Hippocampal formation (tissue), 2 donors: ENCODE measurements at places on chromosomes 13 and 19.

DNA sequence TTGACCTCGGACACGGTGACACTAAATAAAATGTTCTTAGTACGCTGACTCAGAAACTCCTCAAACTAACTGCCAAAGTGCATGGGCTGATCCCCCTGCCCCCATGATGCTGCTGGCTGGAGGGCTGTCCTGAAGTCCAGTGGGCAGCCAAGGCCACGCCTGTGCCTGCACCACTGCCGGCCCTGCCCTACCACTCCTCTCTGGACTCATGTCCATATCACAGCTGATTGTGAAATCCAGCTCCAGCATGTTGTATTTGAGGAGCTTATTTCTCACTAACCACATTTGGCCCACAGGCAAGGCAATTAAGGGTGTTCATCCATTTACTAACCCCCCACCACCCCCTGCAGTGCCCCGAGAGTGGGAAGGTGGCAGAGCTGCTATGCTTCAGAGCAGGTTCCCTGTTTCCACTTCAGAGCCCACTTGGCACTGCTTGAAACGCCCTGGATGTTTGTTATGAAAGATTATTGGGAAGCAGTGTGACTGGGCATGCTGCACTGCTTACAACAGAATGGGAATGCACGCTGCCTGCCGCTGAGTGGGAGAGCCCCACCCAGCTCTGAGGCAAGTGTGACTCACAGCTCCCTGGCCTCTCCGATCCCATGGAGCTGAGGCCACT lies 114.0 kb downstream of the UQCRFS1 start:
- no peak for DNase-seq

DNA sequence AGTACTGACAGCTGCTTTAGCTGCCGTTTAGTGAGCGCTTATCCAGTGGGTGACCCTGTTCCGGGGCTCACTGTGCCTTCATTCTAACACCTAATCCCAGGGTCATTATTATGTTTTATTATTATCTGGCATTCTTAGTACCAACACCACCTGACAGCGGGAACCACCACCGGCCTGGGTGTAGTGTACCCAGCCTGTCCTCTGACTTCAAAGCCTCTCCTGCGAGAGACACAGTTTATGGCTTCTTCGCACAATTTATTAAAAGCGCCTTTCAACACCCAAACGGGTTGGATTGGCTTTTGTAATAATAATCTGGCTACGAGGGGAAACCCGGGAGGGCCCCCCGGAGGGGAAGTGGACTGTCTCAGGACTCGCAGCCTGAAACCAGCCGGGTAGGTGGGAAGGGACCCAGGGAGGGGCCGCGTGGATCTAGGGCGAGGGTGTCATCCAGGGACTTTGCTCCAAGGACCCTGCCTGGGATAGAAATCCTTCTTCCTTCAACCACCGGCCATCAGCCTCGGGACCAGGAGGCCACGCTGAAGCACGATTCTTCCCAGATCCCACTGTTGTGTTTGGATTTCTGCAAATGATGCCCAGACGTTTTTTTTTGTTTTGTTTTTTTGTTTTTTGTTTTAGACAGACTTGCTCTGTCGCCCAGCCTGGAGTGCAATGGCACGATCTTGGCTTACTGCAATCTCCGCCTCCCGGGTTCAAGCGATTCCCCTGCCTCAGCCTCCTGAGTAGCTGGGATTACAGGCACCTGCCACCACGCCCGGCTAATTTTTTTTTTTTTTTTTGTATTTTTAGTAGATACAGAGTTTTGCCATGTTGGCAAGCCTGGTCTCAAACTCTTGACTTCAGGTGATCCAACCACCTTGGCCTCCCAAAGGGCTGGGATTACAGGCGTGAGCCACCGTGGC lies 1.6 kb upstream of the ZBTB7A start:
- no peak for DNase-seq

DNA sequence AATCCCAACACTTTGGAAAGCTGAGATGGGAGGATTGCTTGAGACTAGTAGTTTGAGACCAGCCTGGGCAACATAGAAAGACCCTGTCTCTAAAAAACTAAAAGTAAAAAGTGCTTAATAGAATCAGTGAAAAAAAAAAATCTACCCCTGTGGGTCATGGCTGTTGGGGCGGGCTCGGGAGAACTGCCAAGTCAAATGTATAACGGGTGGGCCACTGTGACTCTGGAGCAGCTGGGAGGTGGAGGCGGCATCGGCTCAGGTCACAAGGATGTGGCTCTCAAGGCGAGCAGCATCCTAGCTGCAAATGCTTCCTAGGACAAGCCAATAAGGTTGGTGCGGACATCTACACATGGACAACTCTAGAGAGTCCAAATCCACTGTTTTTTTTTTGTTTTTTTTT lies 30.9 kb downstream of the C19orf47 start:
- DNase-seq = no peak

GRCh38 chr13:21008026-21008425 lies 53.4 kb downstream of the LATS2 start:
- DNase-seq = no peak

DNA sequence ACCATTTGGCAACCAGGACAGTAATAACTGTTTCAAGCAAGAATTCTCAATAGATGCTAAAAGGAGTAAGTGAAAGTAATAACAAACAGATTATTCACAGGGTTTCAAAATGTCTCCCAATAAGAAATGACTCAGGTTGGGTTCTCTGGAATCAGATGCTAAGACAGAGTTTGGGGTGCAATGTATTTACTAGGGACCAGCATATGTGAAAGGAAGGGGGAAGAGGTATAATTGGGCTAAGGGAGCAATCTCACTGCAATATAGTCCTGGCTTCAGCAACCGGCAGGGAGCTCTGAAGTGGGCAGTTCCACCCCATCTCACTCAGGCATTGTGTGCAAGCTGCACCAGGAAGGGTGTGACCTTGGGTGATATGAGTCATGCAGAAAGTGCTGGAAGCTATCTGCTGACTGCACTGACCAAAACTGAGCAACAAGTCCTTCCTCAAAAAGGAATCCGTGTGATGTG lies 23.4 kb downstream of the ZDHHC20 start:
- DNase-seq = no peak

- DNase-seq = no peak
Measured at GRCh38 chr19:41734585-41734984, 20.7 kb upstream of the CEACAM6 start.

DNA sequence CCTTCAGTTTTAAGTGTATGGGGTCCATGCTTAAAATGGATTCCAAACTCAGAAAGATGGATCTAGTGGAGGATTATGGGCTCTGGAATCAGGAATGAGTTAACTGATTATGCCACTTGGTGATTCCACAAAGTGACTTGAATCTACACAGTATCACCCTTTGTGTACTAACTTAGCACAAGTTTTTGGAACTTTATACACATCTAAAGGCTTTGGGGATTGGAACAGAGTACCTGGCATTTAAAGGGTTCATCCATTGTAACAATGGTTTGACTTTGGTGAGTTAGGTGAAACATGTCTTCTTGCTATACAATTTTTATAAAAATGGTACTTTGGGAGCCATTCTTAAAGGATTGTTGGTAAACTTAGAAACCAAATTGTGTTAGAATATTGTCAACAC lies 1.1 kb downstream of the RPL21 start:
- DNase-seq = no peak

- DNase-seq = no peak
Measured at GRCh38 chr13:40095695-40096356, 440.4 kb downstream of the COG6 start.
